ENCODE measurements at places on chromosomes 4 and X.
A peak's percentile ranks its signal among the peaks of the same experiment; 100 is the strongest.

DNA sequence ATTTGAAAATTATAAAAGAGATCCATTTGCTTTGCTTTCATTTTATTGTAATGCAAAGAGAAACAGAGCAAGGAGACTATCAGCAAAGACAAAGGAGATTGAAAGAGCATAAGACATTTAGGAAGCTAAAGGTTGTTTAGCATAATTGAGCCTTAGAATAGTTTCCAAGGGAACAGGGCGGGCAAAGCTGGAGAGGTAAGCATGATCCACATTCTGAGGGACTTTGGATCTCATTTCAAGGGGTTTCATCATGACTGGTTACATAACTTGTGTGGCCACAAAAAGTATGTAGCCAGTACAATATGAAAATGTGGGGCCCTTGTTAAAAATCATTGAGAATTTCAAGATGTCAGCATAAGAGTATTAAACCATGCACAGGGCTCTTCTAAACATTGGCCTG lies 406.5 kb downstream of the RPA4 start:
- no peak for DNase-seq

GRCh38 chrX:44305921-44306320 lies 37.6 kb downstream of the EFHC2 start:
- DNase-seq = no peak

GRCh38 chr4:181528570-181529184 lies 714.5 kb upstream of the TENM3 start:
- peak; percentile 79 for DNase-seq

DNA sequence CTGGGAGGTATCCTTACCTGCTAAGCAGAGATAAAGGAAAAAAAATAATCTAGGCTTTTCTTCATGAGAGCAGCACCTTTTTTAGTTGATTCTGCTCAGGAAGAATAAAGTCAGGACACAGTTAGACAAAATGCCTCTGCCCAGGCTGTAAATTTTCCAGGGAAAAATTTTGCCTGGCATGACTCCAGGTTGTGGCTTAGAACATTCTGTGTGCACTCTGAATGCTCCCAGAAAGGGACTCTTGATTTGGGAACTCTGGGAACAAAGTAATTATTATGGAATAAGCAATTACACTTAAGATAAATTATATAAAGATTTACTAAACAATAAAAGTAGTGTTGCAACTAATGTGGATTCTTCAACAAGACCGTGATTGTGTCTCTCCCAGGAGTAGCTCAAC lies 826.2 kb upstream of the TENM3 start:
- DNase-seq = no peak

- no peak for DNase-seq
Observed at GRCh38 chr4:108370291-108371141, 201.8 kb upstream of the LEF1 start.

DNA sequence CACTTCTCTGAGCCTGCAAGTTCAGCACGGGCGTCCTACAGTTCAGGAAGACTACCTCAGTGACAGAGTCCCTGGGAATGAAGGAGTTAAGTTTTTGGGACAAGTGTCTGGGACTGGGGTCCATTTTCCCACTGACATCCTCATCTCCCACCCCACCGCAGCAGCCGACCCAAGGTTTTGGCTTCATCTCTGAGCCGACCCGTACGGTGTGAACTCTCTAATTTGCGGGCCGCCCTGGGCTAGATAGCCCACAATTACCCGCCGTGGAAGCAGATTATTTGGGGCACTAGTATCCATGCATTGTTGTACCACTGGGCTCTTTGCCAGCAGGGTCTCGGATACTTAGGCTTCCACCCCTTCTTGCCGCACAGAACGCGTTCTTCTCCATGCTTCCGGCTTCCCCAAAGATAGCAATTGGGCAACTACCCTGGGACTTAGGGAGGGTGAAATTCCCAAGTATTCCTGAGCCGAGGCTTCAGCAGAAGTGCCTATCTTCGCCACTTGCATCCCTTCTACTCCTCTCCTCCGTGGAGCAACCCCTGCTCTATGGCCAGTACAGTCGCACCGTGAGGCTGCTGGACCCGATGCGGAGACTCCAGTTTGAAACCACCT lies 2.4 kb downstream of the IL1RAPL2 start:
- DNase-seq = no peak

GRCh38 chr4:52848254-52848653 lies 13.9 kb upstream of the RASL11B start:
- DNase-seq = no peak

- no peak for DNase-seq
Observed at GRCh38 chrX:67574696-67575095, 30.9 kb downstream of the AR start.

GRCh38 chr4:128907981-128908380 lies 98.5 kb downstream of the JADE1 start:
- no peak for DNase-seq

- no peak for DNase-seq
Observed at GRCh38 chr4:94507281-94507680, 55.5 kb downstream of the PDLIM5 start.

DNA sequence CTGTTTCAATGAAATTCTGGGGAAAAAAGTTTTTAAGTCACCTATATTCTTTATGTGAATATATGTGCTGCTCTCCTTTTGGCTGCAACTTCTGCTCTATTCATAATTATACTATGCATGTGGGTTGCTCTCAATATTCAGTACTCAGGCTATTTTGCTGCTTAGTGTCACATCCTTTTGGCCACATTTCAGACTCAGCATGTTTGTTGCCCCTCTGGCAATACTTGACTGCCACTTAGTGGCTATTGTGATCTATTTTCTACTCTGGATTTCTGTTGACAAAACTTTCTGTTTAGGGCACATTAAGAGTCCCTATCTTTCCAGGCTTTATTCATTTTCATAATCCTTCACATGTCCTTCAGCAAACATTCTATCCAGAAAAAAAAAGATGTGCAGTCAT lies 15.8 kb upstream of the CT45A1 start:
- DNase-seq = no peak

DNA sequence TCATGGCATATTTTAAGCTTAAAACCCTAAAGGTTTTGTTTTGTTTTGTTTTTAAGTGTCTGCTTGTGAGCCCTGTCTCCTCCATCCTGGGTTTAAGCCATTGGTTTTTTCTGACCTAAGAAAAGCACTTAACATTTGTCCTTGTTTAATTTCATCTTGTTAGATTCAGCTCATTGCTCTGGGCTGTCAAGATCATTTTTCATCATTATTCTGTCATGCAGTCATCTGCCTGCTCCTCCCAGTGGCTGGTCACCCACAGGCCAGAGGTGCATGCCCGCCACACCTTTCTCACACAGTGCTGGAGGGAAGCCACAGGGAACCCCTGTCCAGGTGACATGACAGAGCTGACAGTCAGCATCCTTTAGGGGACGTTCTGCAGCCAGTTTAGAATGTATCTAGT lies 11.7 kb upstream of the REELD1 start:
- no peak for DNase-seq

DNA sequence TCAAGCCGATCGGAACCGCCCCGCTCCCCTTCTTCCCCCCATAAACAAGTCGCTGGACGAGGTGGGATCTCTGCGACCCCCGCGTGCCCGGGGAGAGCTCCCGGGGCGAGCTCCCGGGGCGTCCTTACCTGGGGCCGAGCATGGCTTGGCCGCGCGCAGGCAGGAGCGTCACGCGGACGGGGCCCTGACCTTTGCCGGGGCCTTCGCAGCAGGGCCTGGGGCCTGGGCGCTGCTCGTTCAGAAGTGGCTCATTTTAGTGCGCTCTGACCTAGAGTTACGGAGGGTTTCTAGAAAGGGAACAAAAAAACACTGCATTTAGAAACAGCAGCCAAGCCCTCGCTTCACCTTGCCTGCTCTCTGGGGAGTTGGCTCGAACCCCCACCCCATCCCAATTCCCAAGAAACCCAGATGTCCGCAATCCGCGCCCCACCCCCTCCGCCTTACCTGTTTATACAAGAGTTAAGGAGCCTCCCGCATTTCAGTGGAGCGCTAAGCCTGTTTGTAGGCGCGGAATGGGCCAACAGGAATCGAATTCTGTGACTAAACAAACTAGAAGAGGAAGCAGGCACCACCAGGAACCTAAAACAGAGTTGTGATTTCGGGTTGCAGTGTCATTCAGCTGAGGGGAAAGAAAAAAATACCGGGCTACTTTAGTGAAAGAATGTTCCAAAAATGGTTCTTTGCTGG lies 814 bp upstream of the RBM47 start:
- DNase-seq = no peak

GRCh38 chr4:971666-972500 lies 1.5 kb downstream of the DGKQ start:
- DNase-seq = no peak

GRCh38 chrX:4805502-4805901 lies 1092.1 kb upstream of the PRKX start:
- no peak for DNase-seq

DNA sequence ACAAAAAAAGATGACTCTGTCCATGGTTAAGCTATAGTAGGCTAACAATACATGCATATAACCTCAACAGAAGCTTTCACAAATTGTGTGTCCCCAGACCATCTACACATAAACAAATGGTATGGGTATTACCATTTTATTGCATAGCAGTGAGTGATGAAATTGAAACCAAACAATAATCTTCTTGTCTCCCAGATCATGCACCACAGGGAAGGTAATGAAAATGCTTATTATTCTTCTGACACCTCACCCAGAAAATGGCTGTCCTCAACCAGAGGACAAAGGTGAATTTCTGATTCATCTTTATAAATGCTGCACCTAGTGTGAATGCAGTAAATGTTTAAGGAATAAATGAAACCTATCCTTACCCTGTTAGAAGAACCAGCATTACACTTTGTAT lies 8.0 kb downstream of the PRSS12 start:
- no peak for DNase-seq

- no peak for DNase-seq
Observed at GRCh38 chr4:39406763-39407583, at the start of gene KLB. Gene KLB, plus strand, starts transcription at chr4:39406930. Its CDS starts 20 bp downstream, at chr4:39406950.

- no peak for DNase-seq
Observed at GRCh38 chr4:2060611-2061185, 1.6 kb downstream of the NAT8L start.

DNA sequence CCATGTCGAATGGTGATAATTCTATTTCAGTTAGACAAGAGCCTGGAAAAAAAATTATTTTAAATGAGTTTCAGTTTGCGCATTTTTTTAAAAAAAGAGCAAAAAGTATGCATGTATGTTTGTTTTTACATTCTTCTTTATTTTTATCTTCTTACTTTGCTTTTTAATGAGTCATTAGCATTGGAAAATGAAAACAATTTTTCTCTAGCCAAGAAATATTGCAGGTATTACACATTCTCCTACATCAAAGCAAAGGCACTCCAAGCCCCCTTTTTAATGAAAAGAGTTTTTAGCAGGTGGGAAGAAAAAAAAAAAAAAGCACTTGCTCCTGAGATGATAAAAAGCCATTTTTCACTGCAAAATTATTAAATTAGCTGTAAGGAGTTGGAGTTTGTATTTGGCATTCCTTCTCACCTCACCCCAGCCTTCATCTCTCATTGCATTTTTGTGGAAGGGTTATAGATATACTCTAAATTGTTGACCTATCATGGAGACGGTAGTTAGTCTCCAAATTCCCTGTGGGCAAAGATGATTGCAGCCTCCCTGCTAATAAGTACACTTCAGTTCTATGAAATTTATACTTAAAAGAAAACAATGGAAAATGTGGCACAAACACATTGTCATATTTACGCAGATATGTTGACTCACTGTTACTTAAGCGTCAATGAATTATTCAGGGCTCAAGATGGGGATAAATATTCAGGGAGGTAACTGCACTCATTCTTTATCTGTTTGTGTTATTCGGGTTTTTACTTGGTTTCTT lies 43.8 kb downstream of the PALLD start:
- DNase-seq = no peak

GRCh38 chr4:16227462-16227868 lies 1.2 kb upstream of the TAPT1 start:
- DNase-seq = peak; percentile 13

DNA sequence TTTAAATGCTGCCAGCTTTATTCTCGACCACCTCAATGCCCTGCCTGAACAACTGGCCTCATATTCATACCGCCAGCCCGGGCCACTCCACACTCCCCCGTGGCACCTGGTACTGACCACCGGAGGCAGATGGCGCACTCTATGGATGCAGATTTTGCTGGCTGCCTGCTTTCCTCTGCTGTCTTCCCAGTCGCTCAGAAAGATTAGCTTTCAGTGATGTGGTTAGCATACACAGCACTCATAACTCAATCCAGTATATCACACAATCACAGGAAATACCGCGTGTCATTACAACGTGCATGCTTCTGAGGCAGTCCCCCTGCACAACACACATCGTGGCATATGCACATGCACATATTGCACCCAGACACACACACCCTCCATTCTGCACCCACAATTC lies 147.2 kb upstream of the BCOR start:
- no peak for DNase-seq

GRCh38 chrX:21958916-21959315 lies 18.4 kb downstream of the SMS start:
- no peak for DNase-seq

- peak; percentile 22 for DNase-seq
Observed at GRCh38 chr4:175504318-175504717, 307.7 kb downstream of the GPM6A start.

DNA sequence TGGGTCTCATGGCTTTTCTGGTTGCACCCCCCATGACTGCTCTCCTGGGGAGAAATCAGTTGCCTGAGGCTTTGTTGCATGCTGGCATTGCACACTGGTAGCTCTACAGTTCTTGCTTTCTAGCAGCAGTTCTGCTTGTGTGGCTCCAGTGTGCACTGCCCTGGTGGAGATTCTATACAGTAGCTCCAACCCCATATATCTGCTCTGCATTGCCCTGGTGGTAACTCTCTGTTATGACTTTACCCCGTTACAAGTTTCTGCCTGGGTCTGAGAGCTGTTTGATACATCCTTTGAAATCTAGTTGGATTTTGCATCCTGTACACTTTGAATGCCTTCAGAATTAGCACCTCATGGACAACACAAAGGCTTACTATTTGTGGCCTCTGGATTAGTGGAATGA lies 241.4 kb upstream of the EPHA5 start:
- DNase-seq = no peak

GRCh38 chr4:84403656-84404055 lies 95.4 kb downstream of the NKX6-1 start:
- no peak for DNase-seq

GRCh38 chr4:3729882-3730226 lies 36.3 kb upstream of the ADRA2C start:
- DNase-seq = no peak

Measured in AG20443 (cell line).